Stimulated activated CD8-positive, alpha-beta memory T cell treated with anti-CD3 and anti-CD28 coated beads, Interleukin-7, amount 100 ng/mL, for 1 hour (primary cell): ENCODE measurements at places on chromosomes 1 and 21.
A peak's percentile ranks its signal among the peaks of the same experiment; 100 is the strongest.

GRCh38 chr1:205370780-205371179, 14.1 kb upstream of the KLHDC8A start:
- no peak for DNase-seq

- DNase-seq: no peak
Measured at GRCh38 chr1:244346972-244347618, 104.6 kb downstream of the ADSS2 start.

DNA sequence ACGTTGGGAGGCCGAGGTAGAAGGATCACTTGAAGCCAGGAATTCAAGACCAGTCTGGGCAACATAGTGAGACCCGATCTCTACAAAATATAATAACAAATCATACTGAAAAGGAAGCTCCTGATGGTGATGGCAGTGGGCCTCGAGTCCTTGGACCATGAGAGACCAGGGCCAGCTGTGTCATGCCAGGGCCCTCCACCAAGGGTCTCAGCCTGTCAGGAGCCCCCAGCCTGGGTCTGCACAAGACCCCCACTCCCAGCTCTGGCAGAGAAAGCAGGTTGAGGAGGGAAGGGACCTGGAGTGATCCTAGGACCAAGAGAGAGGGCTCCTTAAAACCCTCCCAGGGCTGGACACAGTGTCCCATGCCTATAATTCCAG, 6.7 kb upstream of the CTRC start:
- DNase-seq: no peak

DNA sequence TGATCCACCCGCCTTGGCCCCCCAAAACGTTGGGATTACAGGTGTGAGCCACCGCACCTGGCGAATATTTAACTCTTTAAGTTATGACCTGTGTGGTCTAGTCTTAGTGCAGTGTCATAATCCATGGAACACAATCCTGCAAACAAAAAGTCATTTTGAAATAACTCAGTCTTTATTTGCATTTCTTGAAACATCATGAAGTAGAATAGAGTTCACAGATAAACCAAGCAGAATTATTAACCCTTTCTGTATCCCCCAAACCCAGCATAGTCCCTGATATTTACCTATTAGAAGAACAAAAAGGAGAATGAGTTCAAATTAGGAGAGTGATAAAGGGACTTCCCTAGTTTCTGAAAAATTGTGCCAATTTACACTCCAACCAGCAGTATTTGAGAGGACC, 19.9 kb downstream of the ZYG11B start:
- DNase-seq: no peak

- no peak for DNase-seq
Measured at GRCh38 chr1:65108025-65108642, 39.9 kb upstream of the AK4 start.

- no peak for DNase-seq
Measured at GRCh38 chr1:89254658-89255287, 17.9 kb downstream of the GBP5 start.

DNA sequence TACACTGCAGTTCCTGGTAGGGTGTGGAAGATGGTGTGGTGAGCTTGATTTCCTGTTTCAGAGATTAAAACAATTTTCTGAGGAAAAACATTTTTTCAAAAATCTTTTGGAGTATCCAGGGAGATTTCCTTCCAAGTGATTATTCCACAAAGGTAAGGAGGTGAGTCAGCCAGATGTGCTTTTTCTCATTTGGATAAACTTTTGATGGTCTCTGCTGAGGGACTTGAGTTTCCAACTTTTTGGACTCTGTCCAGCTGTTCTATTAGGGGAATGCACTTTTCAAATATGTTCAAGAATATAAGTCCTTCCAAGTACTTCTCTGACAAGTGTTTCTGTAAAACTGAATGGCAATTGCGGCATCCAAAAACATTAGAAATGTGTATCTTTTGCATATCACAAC, 628.8 kb upstream of the ADAMTS5 start:
- no peak for DNase-seq

GRCh38 chr1:221672239-221672645, 69.6 kb downstream of the DUSP10 start:
- no peak for DNase-seq

- DNase-seq: no peak
Measured at GRCh38 chr1:118785246-118785645, 202.9 kb downstream of the TBX15 start.

DNA sequence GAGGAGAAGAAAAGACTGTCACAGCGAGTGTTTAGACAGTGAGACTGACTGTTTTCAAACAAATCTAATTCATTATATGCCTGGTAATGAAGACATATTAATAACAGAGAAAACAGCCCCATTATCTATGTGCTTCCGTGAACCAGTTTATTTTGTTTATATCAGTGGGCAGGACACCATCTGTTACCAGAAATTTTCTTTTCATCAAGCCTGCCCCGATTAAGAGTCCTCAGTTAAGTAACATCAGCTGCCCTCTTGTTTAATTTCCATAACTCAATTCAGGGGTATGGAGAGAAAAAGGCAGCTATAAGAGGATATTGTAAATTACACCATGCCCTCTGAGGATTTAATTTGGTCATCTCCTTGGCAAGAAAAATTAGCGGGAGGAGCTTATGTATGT, 94.0 kb downstream of the TMEM200B start:
- no peak for DNase-seq

DNA sequence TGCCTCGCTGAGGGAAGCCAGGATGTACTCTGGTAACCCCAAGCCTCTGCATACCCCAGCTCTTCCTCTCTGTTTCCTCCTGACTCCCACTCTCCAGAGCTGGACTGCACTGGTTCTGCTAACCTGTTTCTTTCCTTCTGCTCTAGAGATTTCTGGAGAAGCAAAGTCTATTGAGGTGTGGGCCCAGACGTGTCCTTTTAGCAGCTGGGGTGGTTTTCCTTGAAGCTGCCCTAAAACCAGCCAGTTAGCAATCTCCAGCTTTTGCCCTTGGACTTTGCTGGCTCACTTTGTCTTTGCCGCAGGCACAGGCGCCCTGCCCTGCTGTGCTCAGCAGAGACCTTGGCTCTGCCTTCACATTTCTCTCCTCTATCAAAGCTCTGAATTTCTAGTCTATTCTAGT, 171.8 kb upstream of the IVNS1ABP start:
- DNase-seq: no peak

DNA sequence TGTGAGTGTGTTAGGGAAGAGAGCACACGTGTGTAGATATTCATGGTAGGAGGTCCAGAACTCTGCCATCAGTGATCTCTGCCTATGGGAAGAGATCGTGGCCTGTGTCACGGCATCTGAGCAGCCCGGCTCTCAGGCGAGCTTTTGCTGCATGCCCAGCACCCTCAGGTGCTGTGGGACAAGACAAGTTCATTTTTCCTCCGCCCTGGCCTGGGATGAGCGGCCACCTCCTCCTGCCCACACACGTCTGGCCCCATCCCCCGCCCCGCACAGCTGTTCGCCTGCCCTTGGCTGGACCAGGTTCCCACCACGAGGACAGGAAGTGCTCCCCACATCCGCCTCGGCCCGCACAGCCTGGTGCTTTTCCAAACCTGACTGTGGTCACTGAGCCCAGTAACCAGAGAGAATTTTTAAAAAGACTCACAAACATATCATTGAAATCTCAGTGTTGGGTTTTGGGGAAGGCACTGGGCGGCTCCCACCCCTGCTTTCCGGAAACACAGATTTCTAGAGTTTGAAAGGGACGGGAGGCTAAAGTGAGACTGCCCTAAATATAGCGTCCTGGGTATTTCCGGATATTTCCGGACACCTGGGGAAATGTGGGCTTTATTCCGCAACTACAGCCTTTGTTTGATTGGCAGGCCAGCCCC, 18.0 kb downstream of the BMP8A start:
- no peak for DNase-seq

DNA sequence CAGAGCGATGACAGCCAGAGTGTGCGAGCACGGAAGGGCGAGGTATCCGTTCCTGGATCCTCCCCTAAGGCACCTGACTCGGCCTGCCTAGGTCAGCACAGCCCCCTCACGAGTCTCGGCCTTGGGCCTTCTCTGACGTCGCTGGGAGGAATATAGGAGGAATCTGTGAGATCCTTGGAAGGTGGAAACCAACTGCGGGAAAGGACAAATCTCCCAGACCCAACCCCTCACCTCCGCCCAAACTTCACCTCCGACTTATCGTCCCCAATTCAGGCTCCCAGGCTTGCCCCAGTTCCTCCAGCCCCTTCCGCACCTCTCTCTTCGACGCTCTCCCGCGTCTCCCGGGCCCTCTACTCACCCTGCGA, 494 bp downstream of the APH1A start:
- DNase-seq: peak; percentile 5

DNA sequence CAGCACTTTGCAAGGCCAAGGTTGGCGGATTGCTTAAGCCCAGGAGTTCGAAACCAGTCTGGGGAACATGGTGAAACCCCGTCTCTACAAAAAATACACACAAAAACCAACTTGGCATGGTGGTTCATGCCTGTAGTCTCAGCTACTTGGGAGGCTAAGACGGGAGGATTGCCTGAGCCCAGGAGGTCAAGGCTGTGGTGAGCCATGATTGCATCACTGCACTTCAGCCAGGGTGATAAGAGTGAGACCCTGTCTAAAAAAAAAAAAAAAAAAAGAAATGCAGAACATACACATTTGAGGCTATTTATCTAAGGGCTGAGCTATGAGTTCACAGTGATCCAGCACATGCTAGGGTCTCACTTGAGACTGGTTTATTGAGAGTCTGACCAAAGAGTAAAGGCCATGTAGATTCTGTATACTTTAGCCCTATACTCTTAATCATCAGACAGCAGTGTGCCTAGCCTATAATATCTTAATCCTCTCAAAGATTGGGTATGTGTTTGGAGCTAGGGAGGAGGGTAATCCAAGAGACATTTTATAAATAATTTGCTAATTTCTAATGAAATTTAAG, 23.9 kb downstream of the RNF2 start:
- no peak for DNase-seq

- no peak for DNase-seq
Measured at GRCh38 chr1:174875306-174875705, 124.4 kb upstream of the CACYBP start.

GRCh38 chr21:44959376-44960091, 19.7 kb downstream of the SLX9 start:
- no peak for DNase-seq

DNA sequence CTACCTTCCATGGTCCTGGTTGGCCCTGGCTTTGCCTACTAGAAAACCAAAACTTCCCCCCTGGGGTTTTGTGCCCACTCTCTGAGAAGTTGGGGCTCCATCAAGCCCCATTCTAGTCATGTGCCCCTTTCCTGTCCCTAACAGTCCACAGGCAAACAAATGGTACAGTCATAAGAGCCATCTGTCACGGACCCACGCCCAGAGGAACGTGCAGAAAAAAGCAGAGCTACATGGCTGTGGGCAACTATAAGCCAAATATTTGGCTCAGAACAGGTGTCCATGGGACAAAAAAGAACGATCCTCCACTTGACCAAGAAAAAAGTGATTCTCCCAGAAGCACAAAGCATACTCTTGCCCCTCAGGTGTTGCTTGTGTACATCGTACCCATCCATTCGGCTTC, 14.6 kb upstream of the TRNAU1AP start:
- no peak for DNase-seq

- DNase-seq: no peak
Measured at GRCh38 chr1:231808116-231808515, 181.5 kb downstream of the DISC1 start.
